Glomerular endothelial cell (primary cell): ENCODE measurements at places on chromosomes 16 and 17. TPM values are rescaled to one million over a fixed set of nuclear protein-coding genes. Genes with fewer than 3 reads are reported as not detected.

The DRC3 gene
- 0.34 and 0.47 TPM in 2 replicates for total RNA-seq

The LRRC37A gene
- 0.78 and 1.3 TPM in 2 replicates for total RNA-seq

The EVPL gene
- total RNA-seq: 0.06 and 1.2 TPM in 2 replicates

The AATK gene
- 7.3 and 8.9 TPM in 2 replicates for total RNA-seq

The PRKCB gene
- total RNA-seq: not detected in 2 replicates

The MARCHF10 gene
- total RNA-seq: not detected in 2 replicates

The WNT9B gene
- total RNA-seq: not detected in 2 replicates

The TNFRSF17 gene
- not detected in 2 replicates for total RNA-seq

The CNTNAP4 gene
- not detected in 2 replicates for total RNA-seq

The CACNG3 gene
- not detected in 2 replicates for total RNA-seq

The CES1 gene
- total RNA-seq: not detected in 2 replicates

The PRCD gene
- total RNA-seq: 0.58 and 1.8 TPM in 2 replicates

The CRISPLD2 gene
- 9.9 and 19.0 TPM in 2 replicates for total RNA-seq

The LGALS9B gene
- not detected in 2 replicates for total RNA-seq

The KRTAP2-2 gene
- not detected in 2 replicates for total RNA-seq
